ENCODE measurements at places on chromosomes 1 and 21.
A peak's percentile ranks its signal among the peaks of the same experiment; 100 is the strongest.

- peak; percentile 80 for DNase-seq
Observed at GRCh38 chr1:68231627-68232288, 565 bp downstream of the WLS start.

GRCh38 chr1:85865213-85865612 is 157.0 kb upstream of the ZNHIT6 start:
- DNase-seq: no peak

DNA sequence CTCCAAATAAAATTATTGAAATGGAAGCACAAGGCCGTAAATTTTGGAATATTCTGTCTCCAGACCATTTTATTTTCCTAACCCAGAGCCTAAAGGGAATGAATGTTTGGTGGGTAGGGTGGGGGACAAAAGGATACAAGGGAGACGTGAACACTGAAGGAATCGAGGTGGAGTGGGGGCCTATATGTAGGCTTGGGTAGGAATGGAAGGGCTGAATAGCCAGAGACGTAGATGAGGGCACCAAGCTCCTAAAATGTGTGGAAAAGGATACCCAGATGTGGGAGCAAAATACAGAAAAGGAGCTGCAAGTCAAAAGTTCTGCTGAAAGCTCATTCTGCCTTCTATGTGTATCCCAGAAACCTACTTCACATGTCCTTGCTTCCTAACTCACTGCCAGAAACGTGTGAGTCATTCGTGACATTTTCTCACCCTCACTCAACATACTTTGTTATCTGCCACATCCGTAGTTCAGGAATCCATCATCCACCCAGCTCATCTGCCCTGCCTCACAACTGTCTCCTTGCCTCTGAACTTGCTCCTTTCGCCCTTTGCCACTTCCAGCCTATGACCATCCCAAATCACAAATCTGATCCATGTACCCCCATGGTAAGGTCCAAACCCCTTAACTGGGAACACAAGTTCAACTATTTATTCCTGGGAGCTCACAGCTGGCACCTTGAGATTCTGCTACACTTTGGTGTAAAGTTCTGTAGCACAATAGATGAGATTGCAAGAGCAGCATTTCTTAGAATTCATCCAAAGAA is 84.1 kb upstream of the PRDX6 start:
- DNase-seq: no peak

DNA sequence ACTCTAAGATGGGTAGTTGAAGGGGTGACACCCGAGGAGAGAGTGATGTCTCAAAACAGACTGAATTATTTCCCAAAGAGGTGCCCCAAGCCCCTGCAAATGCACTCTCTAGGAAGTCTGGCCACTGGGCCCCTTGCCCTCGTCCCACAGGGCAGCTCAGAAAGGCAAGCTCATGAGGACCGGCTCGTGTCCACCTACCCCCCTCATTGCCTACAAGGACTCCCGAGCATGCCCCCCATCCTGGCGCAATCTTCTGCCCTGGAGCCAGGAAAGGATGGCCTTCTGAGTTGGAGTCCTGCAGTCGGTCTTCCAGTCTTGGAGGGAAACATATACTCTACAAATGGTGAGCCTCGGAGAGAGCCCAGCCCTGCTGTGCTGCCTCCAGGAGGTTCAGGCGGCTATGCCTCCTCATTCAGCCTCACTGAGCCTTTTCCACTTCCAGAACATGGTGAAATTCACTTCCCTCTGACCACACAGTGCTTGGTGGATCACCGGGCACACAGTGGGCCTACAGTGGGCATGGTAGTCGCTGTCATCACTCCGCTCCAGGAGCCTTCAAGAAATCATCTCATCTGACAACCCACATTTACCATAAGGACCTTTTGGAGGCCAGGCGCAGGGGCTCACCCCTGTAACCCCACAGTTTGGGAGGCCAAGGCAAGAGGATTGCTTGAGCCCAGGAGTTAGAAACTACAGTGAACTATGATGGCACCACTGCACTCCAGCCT is 5.8 kb upstream of the WNT3A start:
- no peak for DNase-seq

- no peak for DNase-seq
Observed at GRCh38 chr1:83912876-83913275, 86.1 kb downstream of the TTLL7 start.

GRCh38 chr1:85245891-85246290 is 13.6 kb downstream of the C1orf52 start:
- no peak for DNase-seq

- no peak for DNase-seq
Observed at GRCh38 chr1:33137800-33138199, 44.0 kb downstream of the TRIM62 start.

- no peak for DNase-seq
Observed at GRCh38 chr1:203667616-203668015, 41.0 kb downstream of the ATP2B4 start.

GRCh38 chr1:227356620-227357146 is 38.4 kb upstream of the CDC42BPA start:
- no peak for DNase-seq

- no peak for DNase-seq
Observed at GRCh38 chr1:56456435-56457101, 122.8 kb downstream of the PLPP3 start.

- DNase-seq: no peak
Observed at GRCh38 chr21:44529011-44529421, 11.0 kb downstream of the KRTAP10-1 start.

DNA sequence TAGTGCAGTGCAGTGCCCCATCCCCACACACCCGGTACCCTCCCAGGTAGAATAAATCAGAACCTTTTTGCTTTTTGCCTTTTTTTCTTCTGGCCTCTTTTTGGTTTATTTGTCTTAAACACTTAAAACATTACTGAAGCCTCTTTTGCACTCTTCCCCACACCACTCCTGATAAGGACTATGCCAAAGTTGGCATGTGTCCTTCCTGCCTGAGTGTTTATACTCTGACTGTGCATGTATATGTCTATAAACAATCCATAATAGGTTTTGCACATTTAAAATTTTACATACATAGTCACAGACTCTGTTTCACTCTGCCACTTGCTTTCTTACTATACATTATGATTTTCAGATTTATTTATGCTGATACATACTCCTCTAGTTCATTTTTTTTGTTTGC is 59.6 kb downstream of the BEND5 start:
- no peak for DNase-seq

DNA sequence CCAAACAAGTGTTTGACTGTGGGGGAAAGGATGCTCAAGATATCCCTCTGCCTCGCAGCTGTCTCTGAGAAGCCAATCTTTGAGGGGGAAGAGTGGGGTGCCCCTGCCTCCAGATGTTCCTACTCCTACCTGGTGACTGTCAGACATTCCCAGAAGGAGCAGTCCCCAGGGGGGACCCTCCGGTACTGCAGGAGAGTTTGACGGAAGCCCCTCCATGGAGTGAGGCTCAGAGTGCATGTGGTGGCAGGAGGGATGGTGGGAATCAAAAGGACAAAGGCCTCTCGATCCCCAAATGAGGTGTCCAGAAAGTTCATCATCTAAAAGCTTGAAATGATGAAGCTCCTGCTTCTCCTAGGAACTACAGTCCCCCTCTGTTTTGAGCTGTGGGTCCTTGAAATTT is 5.3 kb downstream of the SLC27A3 start:
- no peak for DNase-seq

- no peak for DNase-seq
Observed at GRCh38 chr1:63843884-63844283, 70.1 kb downstream of the ROR1 start.

DNA sequence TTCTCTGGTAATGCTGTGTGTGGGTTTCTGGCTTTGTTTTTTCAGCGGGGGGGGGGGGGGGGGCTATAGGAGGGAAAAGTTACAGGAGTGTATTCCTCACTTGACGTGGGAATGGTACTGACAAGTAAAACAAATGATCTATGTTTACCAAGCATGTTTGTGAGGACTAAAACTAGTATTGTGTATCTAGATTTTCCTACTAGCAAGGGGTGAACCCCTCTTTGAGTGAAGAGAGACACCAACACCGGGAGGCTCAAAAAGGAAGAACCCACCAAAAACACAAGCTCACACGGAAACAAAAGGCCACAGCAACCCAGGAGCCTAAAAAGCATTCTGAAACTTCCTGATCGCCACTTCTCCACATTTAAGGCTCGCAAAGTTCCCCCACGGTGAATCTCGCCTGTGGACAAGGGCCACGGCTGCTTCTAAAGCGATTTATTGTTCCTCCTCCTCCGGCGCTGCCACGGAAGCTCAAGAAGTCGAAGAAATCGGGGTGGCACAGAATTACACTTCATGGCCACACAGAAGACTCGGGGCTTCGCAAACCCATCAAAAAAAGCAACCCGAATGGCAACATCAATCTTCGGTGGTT is 703 bp downstream of the PUM1 start:
- no peak for DNase-seq

DNA sequence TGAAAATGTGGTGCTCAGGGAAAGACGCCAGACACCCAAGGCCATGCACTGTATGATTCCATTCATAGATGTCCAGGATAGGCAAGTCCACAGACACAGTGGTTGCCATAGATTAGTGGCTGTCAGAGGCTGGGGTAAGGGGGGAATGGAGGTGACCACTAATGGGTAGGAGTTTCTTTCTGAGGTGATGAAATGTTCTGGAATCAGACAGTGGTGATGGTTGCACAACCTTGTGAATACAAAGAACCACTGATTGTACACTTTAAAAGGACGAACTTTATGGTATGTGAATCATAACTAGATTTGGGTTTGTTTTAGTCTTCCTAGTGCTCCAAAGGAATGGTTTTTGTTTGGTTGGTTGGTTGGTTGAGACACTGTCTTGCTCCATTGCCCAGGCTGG is 51.7 kb downstream of the PRAMEF20 start:
- no peak for DNase-seq

GRCh38 chr1:41878911-41879310 is 39.8 kb downstream of the HIVEP3 start:
- DNase-seq: no peak

DNA sequence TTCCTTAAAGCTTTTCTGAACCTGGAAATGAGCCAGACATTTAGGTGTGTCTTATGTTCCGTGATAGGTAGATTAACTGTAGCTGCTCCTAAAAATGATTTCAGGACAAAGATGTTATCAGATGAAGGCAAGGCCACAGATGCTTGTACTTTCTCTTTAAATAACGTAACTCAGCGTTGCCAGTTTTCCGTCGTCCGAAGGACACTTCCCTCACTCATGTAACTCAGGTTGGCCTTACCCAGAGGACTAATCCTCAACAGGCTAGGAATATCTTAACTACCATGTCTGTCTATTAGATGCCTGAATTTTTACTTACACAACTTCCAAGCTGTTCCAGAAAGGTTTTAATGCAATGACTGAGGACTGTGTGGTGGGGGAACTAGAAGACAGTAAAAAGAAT is 35.4 kb upstream of the FAM89A start:
- DNase-seq: no peak

DNA sequence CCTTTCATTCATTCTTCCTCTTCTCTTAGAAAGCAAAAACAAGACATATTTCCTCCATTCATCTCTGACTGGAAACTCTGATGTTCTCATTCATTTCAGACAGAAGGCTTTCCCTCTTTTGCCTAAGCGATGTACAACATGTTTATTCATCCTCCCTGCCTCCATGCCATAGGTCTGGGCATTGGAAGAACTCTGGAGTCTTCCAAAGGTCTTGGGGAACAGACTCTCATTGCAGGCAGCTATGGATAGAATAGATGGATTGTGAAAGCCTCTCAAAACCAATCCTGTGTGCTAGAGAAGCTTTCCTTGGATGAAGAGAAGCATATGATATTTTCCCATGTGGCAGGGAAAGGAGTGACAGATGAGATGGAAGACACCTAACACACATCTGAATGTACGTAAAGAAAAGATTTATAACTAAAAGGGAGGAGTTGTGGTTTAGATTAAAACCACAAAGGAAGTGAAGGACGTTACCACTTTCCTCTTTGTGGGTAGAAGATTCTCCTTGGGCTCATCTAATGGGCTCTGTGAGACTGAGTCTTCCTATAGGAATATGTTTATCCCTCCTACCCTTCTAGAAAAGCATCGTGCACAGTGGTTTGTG is 38.7 kb downstream of the BCL9 start:
- DNase-seq: no peak

- DNase-seq: no peak
Observed at GRCh38 chr21:41932191-41932575, 21.6 kb downstream of the C2CD2 start.

GRCh38 chr1:84883286-84883685 is 9.7 kb downstream of the LPAR3 start:
- no peak for DNase-seq

- no peak for DNase-seq
Observed at GRCh38 chr21:43275421-43276211, 106.8 kb downstream of the CRYAA start.

- no peak for DNase-seq
Observed at GRCh38 chr21:33550772-33551660, 8.2 kb downstream of the SON start.

GRCh38 chr1:209996348-209996747 is 58.3 kb downstream of the SYT14 start:
- no peak for DNase-seq

DNA sequence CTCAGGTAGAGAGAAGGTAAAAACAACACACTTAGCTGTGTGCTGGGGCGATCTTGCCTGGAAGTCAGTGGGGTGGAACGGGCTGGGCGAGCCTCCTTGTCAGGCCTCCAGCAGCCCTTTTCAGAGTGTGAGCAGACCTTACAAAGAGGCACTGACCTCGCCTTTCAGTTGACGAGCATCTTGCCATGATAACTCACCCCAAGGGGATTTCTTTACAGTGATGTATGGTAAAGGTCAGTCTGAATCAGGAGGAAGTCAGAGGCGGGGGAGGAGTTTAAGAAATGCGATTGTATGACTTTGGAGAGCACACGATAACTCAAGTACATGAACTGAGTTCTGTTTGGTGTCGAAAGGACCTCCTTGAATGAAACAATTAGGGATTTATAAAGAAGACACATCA is 326.5 kb upstream of the PROX1 start:
- no peak for DNase-seq

- DNase-seq: no peak
Observed at GRCh38 chr1:10209590-10209904, 823 bp upstream of the KIF1B start.

DNA sequence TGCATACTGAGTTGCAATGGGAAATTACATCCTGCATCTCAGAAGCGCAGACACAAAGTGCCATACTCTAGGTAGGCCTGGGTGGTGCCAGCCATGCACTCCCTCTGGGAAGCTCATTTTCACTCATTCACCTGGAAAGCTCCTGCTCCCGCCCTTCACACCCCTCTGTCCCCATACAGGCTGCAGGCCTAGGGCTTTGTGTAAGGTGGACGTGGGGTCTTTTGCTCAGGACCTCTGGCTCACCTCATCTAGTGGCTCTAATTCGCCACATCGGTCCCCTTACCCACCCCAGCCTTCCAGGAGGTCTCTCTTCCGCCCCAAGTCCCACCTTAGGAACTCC is 751 bp downstream of the MRPS15 start:
- no peak for DNase-seq

GRCh38 chr1:155128755-155129473 is 1.2 kb downstream of the EFNA1 start:
- peak; percentile 65 for DNase-seq

GRCh38 chr1:151197863-151198253 is 494 bp upstream of the PIP5K1A start:
- no peak for DNase-seq

DNA sequence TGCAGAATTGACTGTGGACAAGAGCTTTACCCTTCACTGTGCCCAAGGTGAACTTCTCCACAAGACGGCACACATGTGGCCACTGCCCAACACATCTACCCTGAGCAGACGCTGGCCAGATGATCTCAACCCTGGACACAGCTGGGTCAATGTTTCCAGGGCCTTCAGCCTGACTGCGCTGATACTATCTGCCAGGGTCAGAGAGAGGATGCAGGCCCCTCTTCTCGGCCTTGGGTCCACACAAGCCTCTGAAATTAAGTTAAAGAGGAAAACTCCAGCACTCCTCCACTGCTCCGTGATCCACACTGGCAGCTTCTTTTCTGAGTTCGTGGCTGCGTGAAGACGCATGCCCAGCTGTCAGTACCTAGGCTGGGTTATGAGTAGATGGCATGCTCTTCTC is 58.1 kb downstream of the GLIS1 start:
- DNase-seq: no peak

Data from NCI-H510A (cell line).